Hair follicular keratinocyte (primary cell): ENCODE measurements at places on chromosomes 7 and 10. TPM values are rescaled to one million over a fixed set of nuclear protein-coding genes. Genes with fewer than 3 reads are reported as not detected.

The SP8 gene
- not detected in 2 replicates for total RNA-seq

The GDF10 gene
- not detected in 2 replicates for total RNA-seq

The TMEM236 gene
- 0.04 and 0.08 TPM in 2 replicates for total RNA-seq

The DPP6 gene
- total RNA-seq = not detected in 2 replicates

The TNS3 gene
- total RNA-seq = 3.1 and 5.7 TPM in 2 replicates

The PROSER2 gene
- total RNA-seq = 64.3 and 75.9 TPM in 2 replicates

The FAM241B gene
- 0.95 and 2.9 TPM in 2 replicates for total RNA-seq

The ATOH7 gene
- total RNA-seq = 0.15 TPM in 1 of 2 replicates, not detected in the other

The HACD1 gene
- total RNA-seq = 17.9 and 27.8 TPM in 2 replicates

The TRA2A gene
- 11.3 and 15.0 TPM in 2 replicates for total RNA-seq

The SLC18A3 gene
- not detected in 2 replicates for total RNA-seq

The SLF2 gene
- total RNA-seq = 6.9 and 10.1 TPM in 2 replicates

The ASB13 gene
- total RNA-seq = 14.1 and 18.4 TPM in 2 replicates

The VSTM2A gene
- not detected in 2 replicates for total RNA-seq

The TMEM273 gene
- total RNA-seq = not detected in 2 replicates

The TEX36 gene
- not detected in 2 replicates for total RNA-seq
